Activated naive CD4-positive, alpha-beta T cell treated with anti-CD3 and anti-CD28 coated beads, Interleukin-2, amount 50 U/mL, for 72 hours (primary cell): ENCODE measurements at places on chromosomes 5 and 9.

DNA sequence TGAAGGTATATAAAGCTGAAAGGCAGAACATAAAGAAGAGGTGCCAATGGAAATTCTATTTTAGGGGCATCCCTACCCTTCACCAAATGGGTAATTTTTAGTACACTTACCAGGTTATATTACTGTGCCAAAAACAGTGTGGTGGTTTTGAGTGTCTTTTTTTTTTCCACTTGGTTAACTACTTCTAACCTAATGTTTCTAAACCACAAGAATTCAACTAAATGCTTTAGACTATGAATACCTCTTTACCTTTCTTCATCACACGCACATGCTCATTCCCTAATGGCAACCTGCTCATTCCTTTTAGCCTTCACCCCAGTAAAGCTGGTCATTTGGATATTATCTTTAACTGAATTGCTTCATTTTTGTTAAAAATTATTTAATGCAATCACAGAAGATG lies 215.6 kb downstream of the PIK3R1 start:
- DNase-seq: no peak

DNA sequence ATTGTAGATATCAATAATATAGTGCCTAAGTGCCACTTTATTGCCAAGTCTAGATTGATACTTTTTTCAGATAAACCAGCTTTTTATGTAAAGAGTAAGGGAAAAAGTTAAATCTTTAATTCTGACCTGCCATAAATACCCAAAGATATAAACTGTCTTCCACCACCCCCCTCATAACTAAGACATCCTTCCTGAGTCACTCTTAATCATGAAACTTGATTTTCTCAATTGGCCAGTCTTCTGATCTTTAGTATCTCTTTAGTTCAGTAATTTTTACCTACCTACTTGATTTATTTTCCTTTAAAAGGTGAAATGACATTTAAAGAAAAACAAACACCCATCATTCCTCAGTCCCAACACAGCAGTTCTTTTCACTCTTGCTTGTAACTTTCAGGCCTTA lies 21.8 kb downstream of the C5orf22 start:
- no peak for DNase-seq

DNA sequence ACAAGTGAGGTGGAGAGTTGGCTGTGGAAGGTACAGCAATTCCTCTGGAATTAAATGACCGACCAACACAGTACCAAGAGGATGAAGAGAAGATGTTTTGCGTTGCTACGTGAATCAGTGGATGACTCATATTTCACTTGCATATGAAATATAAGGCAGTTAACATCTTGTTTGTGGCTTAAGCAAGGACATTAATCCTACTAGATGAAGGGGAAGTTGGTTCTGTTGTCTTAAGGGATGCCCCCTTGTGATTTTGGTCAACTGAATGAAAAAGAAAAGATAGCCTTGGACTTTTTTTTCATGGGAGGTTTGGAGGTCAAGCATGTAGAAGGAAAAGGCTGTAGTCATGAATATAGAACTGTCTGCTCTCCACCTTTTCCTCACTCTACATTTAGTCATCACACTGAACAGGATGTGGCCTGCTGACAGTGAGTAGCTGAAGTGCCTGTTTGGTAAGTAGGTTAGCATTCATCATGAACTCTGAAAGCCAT lies 33.9 kb downstream of the VLDLR start:
- DNase-seq: peak; percentile 15

- DNase-seq: no peak
Observed at GRCh38 chr5:171593976-171594375, 174.5 kb downstream of the FGF18 start.

- DNase-seq: no peak
Observed at GRCh38 chr5:132098621-132099020, 25.0 kb downstream of the CSF2 start.
